ENCODE measurements at places on chromosomes 5 and 9.

DNA sequence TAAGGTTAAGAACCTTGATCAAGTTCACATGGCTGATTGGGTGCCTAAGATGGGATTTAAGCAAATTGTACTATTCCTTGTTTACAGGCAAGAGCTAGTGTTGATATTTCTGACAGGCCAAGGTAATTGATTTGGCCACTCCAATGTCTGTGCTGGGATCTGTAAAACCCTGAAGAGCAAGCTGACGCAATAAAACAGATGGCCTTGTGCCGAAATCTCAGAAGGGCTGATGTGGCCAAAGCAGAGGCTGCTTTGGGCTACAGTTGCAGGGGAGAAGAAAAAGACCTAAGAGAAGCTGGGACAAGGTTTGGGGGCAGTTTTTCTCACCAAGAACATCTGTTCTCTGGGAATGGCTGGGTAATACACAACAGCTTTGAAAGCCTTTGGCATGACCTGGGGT is 463.2 kb upstream of the ZNF608 start:
- no peak for DNase-seq

GRCh38 chr9:71010258-71010657 is 111.2 kb downstream of the TRPM3 start:
- no peak for DNase-seq

DNA sequence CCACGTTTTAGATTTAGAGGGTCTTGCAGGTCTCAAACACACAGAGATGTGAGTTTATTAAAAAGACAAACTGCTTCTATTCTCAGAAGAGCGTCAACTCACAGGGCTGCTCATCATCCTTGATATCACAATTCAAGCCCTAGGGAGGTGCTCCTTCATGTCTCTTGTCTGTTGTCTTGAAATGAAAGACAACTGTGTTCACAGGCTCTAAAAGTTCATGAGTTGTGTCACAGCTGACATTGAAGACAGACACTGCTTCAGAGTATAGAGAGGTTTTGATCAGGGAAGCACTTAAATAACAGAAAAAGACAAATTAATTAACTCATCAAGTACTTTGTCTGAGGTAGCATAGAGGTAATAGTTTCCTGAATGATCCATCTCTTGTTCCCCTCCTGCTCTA is 1917.6 kb upstream of the WWC1 start:
- no peak for DNase-seq

DNA sequence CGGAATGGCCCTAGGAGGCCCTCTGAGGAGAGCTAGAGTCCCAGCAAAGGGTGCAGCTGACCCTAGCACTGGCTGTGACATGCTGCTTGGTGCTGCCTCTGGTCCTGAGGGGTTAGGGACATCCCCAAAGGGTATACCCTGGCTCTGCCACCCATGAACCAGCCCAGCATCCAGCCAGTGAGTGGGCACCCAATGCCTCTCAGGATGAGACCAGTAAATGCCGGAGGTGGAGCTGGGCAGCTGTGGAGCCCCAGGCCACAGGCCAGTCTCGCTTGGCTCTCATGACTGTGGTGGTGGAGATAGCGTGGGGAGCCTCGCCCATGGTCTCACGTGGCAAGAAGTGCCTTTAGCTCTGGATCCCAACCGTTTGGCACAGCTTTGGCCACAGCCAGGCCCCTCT is 3.7 kb upstream of the CEL start:
- DNase-seq = no peak

DNA sequence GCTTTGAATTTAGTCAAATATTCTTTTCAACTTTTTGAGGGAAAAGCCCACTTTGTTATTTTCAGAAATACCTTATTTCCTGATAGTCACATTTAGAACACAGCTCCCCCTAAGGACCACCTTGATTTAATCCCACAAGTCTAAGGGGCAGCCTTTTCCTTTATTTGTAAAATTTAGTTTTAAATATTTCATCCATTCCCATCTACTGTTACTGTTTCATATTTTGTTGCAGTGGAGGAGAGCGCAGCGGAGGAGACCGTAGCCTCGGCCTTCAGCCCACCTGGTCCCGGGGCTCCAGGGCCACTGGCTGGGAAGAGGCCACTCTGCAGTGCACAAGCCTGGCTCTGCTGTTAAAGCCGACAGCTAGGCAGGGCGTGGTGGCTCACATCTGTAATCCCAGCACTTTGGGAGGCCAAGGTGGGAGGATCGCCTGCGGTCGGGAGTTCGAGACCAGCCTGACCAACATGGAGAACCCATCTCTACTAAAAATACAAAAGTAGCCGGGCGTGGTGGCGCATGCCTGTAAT is 19.6 kb downstream of the LPCAT1 start:
- DNase-seq = no peak
